ENCODE measurements at places on chromosomes 2 and 18.

DNA sequence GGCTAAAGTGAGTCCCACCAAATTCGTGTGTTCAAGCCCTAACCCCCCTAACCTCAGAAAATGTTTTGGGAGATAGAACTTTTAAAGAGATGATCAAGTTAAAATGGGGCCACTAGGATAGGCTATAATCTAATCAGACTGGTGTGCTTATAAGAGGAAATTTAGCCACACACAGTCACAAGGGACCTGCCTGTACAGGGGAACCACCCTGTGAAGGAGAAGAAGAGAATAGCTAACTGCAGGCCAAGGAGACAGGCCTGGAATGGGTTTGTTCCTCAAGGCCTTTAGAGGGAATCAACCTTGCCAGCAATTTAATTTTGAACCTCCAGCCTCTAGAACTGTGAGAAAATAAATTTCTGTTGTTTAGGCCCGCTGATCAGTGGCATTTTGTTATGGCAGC lies 36.0 kb upstream of the TANK start:
- no peak for DNase-seq

DNA sequence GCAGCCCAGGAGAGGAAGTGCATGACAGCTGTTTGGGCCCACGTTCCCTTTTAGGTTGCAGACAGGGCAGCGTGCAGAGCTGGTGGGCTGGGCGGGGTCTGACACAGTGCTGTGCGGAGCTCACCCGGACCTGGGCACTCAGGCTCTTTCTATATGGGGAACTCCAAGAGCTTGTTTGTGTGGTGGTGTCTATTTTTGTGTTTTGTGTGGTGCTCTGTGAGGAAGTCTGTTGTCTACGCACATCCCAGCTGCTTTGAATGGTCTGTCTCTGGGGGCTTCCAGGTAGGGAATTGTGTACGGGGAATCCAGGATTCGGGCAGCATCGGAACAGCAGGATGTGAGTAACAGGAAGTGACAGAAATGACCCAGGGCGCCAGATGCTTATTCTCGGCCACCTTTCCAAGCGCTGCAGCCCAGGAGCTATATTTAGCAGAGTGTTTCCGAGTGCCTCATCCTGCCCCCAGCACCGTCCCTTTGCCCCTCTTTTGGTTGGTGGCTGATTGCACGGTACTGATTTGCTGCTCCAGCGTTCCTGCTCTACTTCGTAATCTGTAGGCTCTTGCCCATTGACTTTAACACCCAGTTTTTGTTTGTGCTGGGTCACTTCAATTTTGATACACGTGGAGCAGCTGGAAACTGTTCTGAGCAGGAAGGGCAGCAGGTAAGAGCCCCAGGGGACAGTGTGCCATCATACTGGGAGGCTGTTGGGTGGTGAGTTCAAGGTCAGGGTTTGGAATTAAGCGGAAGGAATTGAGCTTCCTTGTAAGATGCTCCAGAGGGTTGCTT lies 64.7 kb downstream of the DGKD start:
- no peak for DNase-seq

GRCh38 chr2:55168221-55169154 lies 63.6 kb downstream of the CLHC1 start:
- peak; percentile 63 for DNase-seq

GRCh38 chr2:157903626-157904025 lies 27.5 kb upstream of the ACVR1 start:
- no peak for DNase-seq

GRCh38 chr18:59950215-59950944 lies 50.6 kb downstream of the PMAIP1 start:
- no peak for DNase-seq

DNA sequence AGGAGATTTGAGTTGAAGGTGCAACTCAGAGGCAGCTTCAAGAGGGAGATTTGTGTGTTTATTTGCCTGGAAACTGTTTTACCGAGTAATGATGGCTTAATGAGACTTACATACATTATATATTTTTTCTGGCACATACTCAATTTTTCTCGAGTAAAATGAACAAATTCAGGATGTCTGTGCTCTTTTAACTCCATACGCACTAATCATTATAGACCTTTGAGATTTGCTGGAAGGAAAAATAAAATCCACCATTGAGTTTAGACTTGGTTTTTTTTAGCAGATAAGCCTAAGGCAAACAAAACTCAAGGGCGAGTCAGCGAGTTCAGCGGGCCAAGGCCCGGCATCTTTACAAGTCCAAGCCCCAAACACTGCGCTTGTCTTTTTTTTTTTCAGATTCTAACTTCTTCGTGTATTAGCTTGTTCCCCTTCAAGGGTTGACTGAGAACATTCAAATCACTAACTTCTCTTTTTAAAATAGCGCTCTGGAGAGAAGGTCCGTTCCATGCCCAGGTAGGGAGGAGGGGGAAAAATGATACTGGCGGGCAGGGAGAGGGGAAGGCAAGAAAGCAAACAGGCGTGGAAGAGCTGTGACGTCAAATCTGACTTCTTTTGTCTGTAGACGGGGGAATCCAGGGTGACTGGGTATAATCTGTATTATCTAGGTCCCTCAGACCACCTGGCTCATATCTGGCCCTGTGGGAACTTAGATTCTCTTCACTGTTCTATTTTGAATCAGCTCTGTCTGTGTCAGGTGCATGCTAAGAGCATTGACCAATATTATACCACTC lies 72.7 kb upstream of the MAP3K20 start:
- DNase-seq: no peak

GRCh38 chr2:148684507-148684906 lies 40.0 kb downstream of the EPC2 start:
- DNase-seq: no peak

DNA sequence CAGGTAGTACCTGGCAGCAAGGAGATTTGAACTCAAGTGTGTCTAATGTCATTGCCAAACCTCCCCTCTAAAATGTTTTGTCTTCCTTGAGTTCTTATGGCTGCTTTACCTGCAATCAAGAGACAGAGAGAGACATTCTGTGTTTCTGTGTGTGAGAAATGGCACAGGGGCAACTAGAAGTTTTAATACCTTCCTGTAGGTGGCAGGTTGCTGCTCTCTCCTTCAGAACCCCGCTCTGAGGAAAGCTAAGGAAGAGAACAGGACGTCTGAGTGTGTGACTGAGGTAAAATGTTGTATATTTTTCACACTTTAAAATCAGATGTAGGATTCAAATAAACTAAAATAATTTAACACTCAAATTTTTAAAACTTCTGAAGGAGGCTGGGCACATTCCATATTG lies 19.2 kb downstream of the DTNA start:
- DNase-seq: peak; percentile 56

- DNase-seq: no peak
Observed at GRCh38 chr2:15993232-15993610, 52.9 kb downstream of the MYCN start.

- no peak for DNase-seq
Observed at GRCh38 chr2:71938659-71939587, 208.7 kb downstream of the CYP26B1 start.

DNA sequence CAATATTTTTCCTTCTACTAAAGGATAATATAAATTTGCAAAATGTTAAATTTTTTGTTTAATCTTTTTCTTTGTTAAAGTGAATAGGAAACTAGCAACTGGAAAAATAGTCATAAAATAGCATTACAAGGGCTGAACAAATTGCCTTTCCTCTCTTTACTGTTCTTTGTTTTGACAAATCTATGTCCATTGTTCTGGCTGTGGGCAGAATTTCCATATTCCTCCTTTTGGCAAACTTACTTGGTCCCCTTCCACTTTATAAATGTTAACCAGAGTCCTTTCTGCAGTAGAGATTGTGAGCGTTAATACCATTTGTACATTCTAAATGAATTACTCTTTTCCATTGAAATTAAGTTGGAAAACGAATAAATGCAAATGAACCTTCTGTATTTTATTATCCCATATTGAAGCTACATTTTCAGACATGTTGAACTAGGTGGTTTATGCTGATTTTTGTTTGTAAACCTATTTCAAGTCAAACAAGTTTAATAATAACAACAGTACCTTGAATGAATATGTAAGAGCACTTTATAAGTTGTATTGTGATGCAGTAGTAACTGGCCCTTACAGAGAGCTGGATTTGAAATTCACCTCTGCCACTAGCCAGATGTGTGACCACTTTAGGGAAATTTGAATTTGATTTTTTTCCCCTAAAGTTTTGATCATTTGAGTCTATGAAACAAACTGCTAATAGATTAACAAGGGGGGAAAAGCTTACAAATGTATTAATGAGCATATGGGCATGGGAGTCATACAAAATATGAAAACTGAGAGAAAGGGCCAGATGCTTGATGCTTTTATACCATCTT lies 3.3 kb downstream of the RNF125 start:
- DNase-seq: no peak

- no peak for DNase-seq
Observed at GRCh38 chr2:119350311-119350998, 16.2 kb downstream of the C2orf76 start.

DNA sequence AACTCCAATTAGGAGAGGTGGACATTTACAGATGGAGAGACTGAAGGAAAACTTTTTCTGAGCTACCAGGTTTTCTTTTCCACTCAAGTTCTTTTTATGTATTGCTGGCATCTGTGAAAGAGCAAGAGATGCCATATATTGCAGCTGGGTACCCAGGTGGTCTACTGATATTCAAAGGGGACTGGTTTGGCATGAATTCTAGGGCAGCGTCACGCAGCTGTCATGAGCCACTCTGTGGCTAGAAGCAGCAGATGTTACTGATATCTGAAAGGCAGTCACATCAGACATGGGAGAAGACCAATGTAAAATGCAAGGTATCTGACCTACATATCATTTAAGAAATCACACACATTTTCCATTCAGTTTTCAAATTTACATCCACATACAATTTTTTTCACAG lies 408.8 kb downstream of the GALNT13 start:
- no peak for DNase-seq

- DNase-seq: no peak
Observed at GRCh38 chr2:108980076-108980475, 8.9 kb downstream of the EDAR start.

- DNase-seq: peak; percentile 17
Observed at GRCh38 chr2:99338029-99338585, 918 bp downstream of the EIF5B start.

DNA sequence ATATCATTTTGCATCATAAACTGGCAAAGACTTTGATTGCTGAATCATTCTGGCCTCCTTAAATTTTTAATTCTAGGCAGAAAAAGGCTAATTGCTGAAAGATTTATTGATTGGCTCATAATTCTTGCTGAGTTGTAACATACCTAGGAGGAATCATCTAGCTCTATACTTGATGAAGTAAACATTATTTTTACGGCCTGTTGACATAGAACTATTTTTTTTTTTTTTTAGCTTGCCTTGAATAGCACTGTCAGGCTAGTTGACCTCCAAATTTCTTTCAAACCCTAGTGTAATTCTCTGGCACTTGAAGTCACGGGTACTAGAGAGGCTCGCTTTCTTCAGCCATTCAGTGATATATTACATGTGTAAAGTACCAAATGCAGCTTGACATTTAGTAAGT lies 2.8 kb downstream of the SERPINB12 start:
- DNase-seq: no peak

GRCh38 chr18:7633171-7633570 lies 66.1 kb downstream of the PTPRM start:
- DNase-seq: no peak

- DNase-seq: no peak
Observed at GRCh38 chr2:78263571-78263970, 741.4 kb upstream of the LRRTM4 start.

GRCh38 chr18:22170421-22171257 lies 1.2 kb downstream of the GATA6 start:
- peak; percentile 37 for DNase-seq

DNA sequence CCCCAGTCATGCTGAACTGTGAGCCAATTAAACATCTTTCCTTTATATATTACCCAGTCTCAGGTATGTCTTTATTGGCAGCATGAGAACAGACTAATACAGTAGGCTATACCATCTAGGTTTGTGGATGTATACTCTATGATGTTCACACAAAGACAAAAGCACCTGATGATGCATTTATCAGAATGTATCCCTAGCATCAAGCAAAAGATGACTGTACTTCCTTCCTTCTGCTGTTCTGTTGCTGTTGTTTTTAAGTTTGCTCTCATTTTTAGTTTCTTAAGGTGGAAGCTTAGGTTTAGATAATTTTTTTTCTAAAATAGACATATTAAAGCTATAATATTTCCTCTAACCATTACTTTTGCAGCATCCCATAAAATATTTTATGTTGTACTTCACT lies 12.4 kb downstream of the ZSCAN30 start:
- no peak for DNase-seq

GRCh38 chr2:233832869-233833311 lies 21.4 kb downstream of the HJURP start:
- DNase-seq: peak; percentile 23

DNA sequence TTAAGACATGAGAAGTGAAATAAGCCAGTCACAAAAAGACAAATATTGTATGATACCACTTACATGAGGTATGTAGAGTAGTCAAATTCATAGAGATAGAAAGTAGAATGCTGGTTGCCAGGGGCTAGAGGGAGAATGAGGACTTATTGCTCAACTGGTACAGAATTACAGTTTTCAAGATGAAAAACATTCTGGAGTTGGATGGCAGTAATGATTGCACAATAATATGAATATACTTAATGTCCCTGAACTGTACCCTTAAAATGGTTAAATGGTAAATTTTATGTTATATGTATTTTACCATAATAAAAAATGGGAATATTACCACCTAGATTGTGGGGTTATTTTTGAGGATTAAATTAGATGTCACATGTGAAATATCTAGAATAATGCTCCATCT lies 341.2 kb downstream of the CLIP4 start:
- DNase-seq: no peak

DNA sequence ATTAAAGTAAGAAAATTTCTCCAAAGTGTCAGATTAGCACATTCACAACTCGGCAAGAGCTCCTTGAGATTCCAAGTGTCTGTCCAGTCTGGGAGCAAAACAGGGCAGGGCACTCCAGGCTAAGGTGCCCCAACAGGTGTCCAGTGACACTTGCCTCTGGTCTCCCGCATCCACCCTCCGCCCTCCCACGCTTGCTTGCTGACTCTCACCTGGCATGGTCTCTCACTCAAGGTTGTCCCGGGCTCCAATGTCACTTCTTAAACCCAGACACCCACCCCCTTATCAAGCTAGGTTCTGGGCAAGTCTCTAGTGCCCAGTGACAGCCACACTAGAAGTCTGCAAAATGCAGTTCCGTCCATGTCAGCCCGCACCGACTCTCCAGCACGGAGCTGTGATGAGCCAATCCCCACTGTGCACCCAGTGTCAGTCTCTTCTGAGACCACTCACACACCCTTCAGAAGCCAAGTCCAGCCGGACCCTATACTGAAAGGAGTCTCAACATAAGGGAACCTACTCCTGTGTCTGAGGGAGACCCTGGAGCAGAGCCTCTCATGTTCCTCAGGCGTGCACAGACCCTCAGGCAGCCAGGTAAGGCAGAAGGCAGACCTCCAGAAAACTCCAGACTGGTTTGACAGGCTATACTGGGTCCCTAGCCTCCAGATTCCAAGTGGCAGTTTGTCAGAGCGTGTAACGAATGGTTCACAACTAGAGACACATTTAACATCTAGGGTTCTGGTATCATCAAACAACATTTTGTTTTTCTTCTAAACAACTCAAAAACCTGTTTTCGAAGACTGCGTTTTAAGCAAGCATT lies 45.6 kb downstream of the HDLBP start:
- DNase-seq: no peak

DNA sequence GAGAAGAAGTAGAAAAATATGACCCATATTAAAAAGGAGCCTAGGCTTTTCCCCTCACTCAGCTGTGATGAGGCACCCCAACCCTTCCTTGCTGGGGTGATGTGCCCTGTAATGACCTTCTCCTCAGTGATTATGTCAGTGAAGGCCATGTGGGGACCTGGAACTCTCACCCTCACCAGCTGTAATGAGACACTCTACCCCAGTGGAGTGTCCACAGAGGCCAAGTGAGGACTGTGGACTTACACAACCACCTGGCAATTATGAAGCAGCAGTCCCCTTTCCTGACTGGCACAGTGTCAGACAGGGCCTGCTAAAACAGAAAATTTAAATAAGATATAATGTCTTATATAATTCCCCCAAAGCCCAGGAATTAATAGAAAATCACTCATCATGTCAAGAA lies 54.2 kb downstream of the SEMA4F start:
- no peak for DNase-seq

Data from NCI-H1105 treated with DMSO at 0.1 percent for 48 hours (cell line).